ENCODE measurements at places on chromosomes 4 and X.

GRCh38 chr4:6728320-6729029, 12.5 kb downstream of the BLOC1S4 start:
- DNase-seq: no peak

DNA sequence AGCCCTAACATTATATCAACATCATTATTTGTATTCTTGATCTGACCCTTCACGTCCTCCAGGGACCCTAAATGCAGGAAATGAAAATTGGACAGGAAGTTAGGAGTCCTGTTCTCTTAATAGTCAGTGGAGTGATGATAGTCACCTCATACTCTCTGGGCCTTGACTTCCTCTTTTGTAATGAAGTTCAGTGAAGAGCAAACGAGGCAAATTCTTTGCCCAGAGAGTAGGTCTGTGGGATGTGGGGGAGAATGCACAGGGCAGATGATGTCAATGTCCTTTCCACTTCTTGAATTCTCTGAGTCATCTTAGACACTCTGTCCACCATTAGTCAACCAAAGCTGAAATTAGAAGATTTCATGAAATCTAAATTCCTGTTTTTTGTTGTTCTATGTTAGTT, 17.1 kb upstream of the GPRIN3 start:
- no peak for DNase-seq

- DNase-seq: no peak
Observed at GRCh38 chr4:78032446-78032845, 24.7 kb upstream of the FRAS1 start.

DNA sequence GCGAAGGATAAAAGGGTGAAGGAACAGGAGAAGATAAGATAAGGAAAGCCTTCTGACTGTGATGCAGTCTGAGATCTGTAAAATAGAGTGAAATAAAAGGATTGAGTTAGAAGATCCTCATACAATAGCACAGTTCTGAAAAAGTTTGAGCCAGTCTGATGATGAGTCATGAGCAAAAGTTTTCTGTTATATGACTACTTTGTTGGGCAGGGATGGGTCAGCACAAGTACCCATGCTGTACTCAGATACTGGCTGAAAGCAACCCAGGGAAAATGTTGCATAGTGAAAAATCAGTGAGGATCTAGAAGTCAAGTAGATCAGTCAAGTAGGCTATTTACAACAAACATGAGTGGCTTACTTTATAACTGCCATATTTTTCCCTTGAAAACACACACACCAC, 253.5 kb downstream of the PCDH10 start:
- DNase-seq: no peak

DNA sequence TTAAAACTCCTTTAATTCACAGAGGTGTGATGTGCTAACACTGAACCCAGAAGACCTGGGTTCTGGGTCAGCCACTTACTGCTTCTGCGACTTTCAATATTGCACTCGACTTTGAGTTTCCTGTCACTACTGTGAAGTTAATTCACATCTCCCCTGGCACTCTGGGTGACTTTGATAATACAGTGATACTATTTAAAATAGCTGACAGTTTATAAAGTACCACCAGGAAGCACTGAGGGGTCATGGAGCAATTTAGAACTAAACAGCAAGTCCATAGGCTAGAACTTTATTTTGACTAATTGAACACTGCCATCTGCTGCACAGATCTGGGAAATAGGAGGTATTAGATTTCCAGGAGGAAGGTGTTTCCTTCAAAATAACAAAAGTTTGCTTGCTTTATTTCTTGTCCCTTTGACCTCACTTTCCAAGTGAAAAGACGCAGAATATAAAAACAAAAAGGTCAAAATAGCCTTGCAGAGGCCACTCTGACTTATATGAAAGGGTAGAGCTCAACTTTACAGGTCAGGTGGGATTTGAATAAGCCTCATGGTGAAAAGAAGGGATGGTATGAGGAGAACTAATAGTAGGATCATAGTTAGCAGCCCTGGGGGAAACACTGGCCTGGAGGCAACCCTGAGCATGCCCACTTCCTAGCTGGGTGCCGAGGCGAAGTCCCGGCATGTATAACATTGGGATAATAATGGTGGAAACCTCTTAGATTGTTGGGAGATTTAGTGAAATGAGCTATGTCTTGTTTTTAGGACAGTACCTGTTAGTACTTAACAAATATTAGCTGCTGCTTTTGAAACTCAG, 53.4 kb downstream of the ZNF518B start:
- DNase-seq: no peak

GRCh38 chr4:93030670-93031069, 726.9 kb downstream of the GRID2 start:
- no peak for DNase-seq

GRCh38 chr4:27154706-27155105, 294.1 kb downstream of the STIM2 start:
- DNase-seq: no peak

DNA sequence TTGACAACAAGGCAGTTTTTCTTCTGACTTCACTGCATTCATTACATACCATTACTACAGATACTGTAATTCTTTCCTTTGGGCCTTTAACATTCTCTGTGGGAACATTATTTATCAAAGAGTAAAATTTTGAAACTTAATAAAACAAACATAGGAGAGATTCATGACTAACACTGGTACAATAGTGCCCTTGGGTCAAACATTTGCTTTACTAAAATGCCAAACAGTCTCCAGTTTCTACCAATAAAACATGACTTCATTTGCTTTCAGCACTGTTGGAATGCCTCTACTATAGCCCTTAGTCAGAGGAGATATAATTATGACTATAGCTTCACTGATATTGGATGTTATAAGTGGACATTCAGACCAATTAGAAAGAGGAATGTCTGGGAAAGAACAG, 481.5 kb downstream of the PACRGL start:
- DNase-seq: no peak

DNA sequence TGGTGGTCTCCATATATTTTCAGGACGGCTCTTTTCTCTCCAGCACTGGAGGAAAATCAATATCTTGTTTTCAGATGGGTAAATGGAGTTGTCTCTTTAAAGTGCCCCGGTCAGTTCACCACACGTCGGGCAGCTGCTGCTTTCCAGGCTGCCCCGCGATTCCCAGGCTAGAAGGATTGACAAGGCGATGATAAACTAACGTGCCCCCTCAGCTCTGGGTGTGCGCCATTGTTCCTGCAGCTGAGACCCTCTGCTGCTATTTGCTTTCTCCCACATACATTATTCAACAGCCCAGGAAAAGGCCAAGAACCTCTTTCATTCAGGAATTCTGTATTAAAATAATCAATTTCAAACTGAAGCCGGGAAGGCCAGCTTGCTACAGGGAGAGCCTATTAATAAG, 254.5 kb downstream of the SOX3 start:
- no peak for DNase-seq

GRCh38 chr4:71784569-71785197, 804 bp upstream of the GC start:
- DNase-seq: no peak

DNA sequence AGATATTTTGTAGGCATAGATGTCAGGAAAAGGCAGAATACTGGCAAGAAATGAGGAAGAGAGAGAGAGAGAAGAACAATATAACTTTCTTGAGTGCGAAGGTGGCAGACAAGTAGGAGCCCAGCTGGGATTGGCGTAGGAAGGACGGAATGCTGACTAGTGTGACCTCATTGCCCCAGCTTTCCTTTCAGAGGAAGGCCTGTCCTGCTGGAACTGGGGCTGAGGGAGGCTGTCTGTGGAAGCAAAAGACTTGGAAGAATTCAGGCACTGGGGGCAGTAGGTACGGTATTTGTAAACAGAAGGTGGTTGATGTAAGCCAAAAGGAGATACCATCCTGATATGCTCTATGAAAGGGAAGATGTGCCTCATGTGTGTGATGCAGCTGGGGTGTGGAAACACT, 818.4 kb downstream of the ADGRL3 start:
- DNase-seq: no peak

DNA sequence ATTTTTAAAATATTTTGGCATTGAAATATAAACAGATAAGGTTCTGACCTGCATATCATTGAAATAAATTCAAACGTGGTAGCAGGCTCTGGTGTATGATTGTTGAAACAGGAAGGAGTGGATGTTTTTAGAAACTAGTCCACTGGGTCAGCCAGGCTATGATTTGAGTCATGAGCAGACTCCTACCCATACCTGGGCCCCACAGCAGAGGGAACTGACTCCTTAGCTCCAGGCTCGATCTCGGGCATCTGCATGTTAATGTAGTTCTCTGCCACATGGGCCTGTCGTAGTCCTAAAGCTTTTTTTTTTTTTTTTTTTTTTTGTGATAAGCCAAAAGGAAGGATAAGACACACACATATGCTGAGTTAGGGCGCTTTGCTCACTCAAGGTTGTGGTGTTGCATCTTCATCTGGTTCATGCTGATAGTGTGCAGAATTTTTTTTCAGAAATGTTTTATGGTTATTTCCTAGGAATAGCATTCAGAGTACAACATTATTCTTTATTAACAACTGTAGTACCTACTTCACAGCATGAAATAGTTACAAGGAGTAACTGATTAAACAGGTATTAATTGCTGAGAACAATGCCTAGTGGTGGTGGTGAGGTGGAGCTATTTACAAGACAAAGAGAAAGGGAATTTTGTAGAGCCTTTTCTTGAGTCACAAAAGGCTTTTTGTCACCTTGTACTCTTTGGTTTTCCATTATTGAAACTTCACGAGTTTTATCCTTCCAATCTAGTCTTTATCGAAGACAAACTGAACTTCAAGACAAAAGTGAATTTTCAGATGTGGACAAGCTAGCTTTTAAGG, 27.3 kb downstream of the OFD1 start:
- no peak for DNase-seq

DNA sequence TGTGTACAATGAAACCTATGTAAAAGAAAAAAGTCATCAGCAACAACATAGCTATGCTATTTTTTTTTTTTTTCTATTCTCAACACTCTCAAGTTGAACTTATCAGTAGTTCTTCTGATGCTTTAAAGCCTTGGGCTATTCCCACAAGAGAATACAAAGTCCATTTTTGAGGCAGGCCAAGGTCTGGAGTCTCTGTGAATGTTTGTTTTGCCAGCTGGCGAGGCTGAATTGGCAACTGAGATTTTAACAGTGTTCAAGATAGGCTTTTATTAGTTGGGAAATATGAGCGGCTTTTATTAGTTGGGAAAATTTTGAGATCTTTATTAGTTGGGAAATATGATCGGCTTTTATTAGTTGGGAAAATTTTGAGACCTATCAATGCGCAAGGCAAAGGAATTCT, 336.6 kb downstream of the SLITRK2 start:
- no peak for DNase-seq

DNA sequence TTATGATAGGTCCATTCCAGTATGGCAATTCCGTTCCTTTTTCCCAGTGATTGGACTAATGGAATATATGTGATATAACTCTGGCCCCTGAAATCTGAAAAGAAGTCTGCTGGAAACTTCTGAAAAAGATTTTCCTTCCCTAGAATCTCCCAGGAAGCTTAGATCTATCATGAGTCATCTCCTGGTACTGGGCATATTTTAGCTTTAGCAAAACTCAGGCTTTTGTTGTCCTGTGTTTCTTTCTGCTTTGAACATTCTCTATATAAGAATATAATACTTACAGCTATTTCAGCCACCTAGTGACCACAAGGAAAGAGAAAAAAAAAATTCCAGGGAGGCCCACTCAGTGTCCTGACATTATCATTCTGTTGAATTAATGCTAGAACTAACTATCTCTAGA, 597.2 kb upstream of the GRIA3 start:
- no peak for DNase-seq

Data from stimulated activated CD8-positive, alpha-beta memory T cell treated with anti-CD3 and anti-CD28 coated beads, Interleukin-4, amount 100 ng/mL, for 48 hours (primary cell).